ENCODE measurements at places on chromosomes 2 and 18.

- DNase-seq = no peak
These were observed 349.3 kb upstream of the SLC14A2 start for GRCh38 chr18:45266023-45266422.

DNA sequence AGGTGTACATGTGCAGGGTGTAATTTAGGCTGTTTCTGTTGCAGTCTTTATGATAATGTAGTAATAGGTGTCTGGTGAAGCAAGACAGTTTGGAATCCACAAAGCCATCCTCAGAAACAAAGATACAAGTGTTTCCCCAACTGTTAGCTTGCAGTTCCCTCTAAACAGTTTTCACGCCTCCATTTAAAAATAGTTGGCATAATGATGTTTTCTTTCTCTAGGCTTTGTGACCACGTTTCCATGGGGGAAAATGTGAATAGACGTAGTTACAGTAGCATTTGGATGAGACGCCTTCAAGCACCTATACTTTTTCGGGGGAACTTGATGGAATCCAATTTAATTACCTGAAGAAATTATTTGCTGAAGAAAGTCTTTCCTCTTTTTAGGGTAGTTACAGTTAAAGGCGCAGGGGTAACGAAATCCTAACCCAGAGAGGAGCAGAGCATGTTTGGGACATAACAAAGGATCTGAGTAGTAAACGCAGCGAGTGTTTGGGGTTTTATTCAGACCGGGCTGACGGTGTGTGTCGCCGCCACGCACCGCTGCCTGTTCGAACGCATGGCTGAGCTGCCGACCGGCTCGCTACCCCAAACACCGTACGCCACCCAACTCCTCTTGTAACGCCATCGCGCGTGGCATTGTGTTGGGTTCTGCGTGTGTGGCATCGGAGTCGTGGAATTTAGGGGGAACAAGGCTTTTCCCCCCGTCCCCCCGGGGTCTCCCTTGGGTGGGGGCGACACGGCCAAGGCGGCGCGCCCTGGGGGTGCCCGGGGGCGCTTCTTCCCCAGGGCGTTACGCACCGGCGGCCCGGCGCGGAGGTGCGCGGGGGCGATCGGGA is 681 bp upstream of the NRP2 start:
- DNase-seq = no peak

DNA sequence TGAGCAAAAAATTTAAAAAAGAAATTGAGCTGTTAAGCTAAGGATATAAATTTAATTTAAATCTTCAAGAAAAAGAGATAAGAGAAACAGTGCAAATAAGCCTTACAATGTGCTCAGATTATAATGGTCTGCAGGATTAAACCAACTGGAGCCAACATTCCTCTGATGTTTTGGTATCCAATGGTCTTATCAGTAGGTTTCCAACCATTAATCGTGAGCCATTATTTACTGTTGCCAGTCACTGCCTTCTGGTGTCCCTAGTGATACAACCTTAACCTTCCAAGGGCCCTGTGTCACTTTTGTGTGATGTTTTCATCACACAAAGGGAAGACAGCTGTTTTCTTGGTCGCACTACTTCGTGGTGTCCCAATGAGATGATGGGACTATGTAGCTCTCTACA is 134.5 kb upstream of the CTAGE1 start:
- no peak for DNase-seq

GRCh38 chr2:85131116-85131515 is 2.1 kb upstream of the TCF7L1 start:
- DNase-seq = no peak

DNA sequence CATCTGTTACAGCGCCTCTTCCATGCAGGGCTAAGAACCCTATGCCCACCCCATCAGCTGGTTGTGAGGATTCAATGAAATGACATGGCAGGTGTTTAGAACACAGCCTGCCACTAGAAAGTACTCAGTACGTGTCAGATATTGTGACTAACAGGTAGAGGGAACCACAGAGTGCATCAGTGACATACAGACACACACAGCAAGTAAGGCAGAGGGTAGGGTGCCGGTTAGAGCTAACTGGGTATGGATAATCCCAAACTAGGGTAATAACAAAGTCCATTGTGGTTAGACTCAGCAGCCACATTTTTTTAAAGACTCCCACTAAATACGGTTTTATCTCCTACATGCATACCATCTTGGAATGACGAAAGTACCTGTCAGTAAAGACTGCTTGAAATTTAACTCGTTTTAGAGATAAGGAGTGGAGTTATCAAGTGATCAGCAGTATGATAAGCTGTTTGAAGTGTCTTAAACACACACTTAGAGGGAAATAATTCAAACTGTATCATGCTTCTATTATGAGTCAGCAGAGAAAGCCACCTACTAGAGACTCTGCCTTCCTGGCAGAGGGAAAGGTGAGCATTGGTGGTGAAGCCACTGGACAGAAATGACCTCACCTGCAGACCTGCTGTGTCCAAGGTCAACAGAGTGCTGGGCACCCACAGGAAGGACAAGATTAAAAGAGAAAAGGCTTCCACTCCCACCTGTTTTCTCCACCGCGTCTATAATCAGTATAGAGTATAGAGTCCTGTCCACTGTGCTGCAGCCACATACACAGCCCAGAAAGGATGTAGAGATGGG is 20.6 kb downstream of the MPPE1 start:
- DNase-seq = no peak

GRCh38 chr18:10723496-10723895 is 197.7 kb downstream of the NAPG start:
- no peak for DNase-seq

DNA sequence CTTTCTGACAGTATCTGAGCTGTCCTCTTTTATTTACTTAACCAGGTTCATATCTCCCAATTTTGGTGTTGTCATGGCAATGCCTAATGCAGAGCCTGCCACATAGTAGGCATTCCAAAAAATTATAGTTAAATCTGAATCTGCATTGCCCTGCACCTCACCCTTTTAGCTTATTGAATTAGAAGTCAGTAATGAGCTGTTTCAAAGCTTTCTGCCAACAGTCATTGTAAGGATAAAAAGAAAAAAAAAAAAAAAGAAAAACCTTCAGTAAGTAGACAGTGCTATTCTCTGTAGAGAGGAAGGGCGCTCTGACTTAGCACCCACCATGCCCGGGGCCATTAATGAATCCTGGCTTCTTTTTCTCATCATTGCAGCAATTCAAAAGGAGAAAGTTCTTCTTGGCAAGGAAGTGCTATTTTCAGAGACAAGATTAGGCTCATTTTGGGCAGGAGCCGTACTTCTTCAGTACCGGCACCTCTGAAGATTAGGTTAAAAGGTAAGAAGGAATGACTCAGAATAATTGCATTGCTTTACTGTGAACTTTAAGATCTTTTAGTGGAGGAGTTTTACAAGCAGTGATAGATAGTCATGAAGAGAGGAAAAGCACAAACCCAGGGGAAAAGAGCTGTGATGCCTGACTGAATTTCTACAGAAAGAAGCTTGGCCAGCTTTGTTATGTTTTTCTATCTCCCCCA is 2041.2 kb upstream of the PIK3C3 start:
- no peak for DNase-seq

GRCh38 chr18:69216321-69216720 is 184.4 kb upstream of the DOK6 start:
- DNase-seq = no peak

- no peak for DNase-seq
These were observed 602.9 kb downstream of the ARHGAP15 start for GRCh38 chr2:143732076-143732475.

- DNase-seq = no peak
These were observed 61.1 kb upstream of the TNP1 start for GRCh38 chr2:216920937-216921456.

GRCh38 chr18:69617888-69618287 is 217.2 kb downstream of the DOK6 start:
- DNase-seq = no peak

DNA sequence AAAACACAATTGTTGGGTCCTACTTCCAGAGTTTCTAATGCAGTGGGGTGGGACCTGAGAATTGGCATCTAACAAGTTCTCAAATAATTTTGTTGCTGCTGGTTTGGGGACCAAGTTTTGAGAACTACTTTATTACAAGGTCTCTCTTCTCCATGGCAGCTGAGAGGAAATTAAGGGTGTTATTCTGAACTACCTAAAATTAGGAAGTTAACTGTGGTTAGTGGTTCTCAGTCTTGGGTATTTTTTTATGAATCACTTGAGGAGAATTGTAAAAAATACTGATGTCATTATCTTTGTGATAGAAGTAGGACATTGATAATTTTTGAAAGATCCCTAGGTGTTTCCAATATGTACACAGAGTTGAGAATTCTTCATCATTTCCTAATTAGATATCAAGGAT is 210.2 kb downstream of the MC4R start:
- no peak for DNase-seq

DNA sequence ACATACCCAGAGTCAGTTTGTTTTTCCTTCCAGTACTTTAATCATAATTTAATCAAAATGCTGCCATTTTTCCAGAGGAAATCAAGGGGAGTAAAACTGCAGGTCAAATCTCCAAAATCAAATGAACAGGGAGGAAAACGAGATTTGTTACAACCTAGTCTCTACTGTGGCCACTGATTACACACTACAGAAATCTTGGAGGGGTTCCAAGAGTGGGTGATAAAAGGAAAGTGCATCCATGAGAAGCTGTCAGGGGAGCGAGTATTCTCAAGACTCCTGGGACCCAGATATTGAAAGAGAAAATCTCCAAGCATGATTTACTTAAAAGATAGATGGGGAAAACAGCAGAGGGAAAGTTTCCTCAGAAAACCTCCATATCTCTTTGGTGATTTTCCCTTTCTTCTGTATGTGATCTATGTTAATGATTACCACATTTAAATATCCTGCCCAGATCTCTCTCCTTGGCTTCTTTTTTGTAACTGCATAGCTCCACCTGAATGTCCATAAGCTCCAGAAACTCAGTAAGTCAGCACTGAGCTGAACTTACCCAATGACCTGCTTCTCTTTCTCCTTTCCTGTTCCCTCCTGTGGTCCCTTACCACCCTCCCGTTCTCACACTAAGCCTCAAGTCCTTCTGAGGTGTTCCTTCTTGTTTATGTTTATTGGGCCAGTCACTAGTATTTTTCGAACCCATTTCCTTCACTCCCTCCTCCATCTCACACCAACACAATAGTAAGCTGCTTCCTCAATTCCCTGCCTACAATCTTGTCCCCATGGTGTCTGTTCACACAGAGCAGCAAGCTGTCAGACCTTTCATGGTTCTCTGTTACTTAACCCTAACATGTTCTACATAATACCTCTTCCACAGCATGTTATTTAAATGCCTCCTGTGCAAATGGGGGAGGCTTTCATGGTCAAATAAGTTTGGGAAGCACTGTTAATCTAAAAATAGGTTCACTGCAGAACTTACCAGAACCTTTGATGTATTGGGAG is 73.9 kb upstream of the TWSG1 start:
- no peak for DNase-seq

DNA sequence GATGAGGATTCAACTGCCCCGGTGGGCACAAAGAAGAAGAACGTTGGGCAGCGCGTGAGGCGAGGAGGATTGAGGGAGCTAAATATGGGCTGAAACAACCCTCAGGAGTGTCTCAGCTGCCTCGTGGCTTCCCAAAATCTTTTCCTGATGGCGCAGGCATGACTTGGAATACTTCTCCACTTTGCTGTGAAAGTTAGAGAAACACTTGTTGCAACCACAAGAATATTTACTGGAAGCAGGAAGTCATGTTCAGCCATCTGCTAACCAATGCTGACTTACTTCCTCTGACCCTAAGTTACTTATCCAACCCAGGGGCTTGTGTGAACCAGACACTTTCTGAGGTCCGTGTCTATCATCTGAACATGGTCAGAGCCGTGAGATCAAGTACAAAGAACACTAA is 148.8 kb downstream of the ARL4C start:
- DNase-seq = no peak

DNA sequence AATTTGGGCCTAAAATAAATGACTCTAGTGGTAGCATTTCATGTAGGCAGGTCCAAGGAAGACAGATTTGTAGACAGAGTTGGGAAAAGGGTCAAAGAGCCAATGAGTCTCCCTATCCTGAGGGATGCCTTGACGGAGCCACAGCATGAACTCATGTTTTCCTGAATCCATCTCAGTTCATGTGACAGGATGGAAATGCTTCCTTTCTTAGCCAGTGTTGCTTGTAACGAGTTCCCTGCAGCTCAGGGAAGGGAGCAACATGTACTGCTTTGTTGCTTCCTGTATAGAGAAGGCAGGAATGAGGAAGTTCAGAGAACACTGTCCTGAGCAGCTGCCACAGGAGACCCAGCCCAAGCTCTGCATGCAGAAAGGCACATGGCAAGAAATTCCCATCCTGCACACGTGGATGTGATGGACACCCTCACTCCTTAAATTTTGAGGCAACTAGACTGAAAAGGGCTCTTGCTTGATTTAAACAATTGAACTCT is 27.9 kb downstream of the TMEM17 start:
- peak; percentile 81 for DNase-seq

- DNase-seq = no peak
These were observed 95.6 kb upstream of the KCNH7 start for GRCh38 chr2:162934191-162934590.

GRCh38 chr2:4549666-4550210 is 846.4 kb downstream of the DCDC2C start:
- DNase-seq = no peak

GRCh38 chr2:36672199-36672598 is 24.3 kb upstream of the VIT start:
- peak; percentile 56 for DNase-seq

- no peak for DNase-seq
These were observed 2.6 kb downstream of the CYB5A start for GRCh38 chr18:74289137-74289536.

GRCh38 chr2:68375582-68375981 is 10.5 kb downstream of the PLEK start:
- no peak for DNase-seq

GRCh38 chr2:51553476-51553875 is 521.5 kb upstream of the NRXN1 start:
- DNase-seq = no peak

- DNase-seq = no peak
These were observed 483 bp upstream of the FHL2 start for GRCh38 chr2:105399207-105399861.

GRCh38 chr2:95021023-95021416 is 4.5 kb upstream of the MAL start:
- no peak for DNase-seq

DNA sequence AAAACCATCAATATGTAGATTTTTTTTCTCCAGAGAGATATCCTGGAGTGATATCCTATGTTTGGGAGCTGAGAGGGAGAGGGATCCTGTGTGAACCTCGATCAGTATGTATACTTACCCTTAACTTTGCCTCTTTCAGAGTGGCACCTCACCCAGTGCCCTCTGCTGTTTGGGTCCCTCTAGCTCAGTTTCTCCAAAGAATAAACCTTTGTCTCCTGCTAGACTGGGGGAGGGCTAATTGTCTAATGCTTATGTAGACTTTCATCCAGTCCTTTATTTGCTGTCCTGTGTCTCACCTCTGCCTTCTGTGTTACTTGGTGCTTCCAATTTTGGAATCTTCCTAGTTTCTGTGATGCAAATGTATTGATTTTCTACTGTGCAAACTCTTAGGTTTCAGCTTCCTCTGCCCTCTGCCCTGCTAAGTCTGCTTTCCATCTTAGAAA is 48.4 kb downstream of the MTX2 start:
- DNase-seq = no peak
